ENCODE measurements at places on chromosomes 12 and 14.

GRCh38 chr14:91019673-91020072 is 40.8 kb downstream of the RPS6KA5 start:
- no peak for DNase-seq

- DNase-seq, result no peak
Measured at GRCh38 chr14:66141733-66142132, 344.4 kb upstream of the CCDC196 start.

GRCh38 chr14:20866963-20867362 is 24.2 kb upstream of the RNASE3 start:
- DNase-seq, result no peak

DNA sequence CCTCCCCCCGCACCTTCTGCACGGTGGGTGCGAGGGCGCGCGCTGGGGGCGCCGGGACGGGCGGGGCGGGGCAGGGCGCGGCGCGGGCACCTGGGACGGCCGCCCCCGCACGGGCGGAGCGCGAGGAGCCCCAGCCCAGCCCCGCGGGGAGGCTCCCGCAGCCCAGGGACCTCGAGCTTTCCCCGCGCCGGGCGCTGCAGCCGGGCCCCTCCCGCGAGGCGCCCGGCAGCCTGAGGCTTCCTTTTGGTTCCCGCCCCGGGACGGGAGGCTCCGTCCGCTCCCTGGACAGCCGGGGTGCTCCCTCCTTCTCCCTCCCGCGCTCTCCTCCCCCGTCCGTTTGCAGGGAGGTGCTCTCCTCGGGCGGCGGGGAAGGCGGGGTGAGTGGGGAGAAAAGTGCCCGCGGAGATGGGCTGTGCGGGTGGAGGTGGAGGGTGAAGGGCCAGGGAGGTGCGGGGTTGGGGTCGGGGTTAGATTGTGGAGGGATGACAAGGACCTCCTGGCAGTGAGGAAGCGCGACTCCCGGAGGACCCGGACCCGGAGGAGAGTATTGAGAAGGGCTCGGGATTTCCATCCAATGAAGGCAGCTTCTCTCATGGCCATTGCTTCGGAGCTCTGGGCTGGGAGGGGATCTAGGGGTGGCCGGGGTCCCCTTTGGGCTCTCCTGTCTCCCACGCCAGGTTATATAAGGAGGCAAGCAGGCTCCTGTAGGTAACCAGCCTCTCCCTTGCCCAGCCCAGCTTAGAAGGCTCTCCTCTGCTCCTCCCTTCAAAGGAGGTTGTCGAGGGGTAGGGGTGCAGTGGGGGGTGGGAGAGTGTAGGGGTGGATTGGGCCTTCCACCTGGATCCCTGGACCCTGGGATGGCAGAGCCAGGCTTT is 645 bp downstream of the JDP2 start:
- no peak for DNase-seq

GRCh38 chr12:30296486-30296885 is 399.2 kb downstream of the IPO8 start:
- DNase-seq, result no peak

- no peak for DNase-seq
Measured at GRCh38 chr12:21751517-21751916, 23.0 kb downstream of the KCNJ8 start.

DNA sequence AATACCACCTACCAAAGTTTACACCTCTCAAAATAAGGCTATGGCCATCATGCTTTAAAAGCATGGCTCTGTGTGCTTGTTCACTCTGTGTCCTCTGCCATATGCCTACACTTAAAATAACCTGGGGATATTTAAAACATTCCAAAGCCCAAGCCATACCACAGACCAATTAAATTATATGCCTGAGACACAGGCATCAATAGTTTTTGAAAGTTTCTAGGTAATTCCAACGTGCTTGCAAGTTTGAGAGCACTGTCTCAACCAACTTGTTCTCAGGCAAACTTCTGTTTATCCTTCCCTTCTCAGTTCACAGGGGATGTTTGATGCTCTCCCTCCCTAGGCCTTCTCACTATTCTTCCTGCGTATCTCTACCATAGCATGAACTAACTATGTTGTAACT is 3.4 kb upstream of the FRMD6 start:
- DNase-seq, result no peak

DNA sequence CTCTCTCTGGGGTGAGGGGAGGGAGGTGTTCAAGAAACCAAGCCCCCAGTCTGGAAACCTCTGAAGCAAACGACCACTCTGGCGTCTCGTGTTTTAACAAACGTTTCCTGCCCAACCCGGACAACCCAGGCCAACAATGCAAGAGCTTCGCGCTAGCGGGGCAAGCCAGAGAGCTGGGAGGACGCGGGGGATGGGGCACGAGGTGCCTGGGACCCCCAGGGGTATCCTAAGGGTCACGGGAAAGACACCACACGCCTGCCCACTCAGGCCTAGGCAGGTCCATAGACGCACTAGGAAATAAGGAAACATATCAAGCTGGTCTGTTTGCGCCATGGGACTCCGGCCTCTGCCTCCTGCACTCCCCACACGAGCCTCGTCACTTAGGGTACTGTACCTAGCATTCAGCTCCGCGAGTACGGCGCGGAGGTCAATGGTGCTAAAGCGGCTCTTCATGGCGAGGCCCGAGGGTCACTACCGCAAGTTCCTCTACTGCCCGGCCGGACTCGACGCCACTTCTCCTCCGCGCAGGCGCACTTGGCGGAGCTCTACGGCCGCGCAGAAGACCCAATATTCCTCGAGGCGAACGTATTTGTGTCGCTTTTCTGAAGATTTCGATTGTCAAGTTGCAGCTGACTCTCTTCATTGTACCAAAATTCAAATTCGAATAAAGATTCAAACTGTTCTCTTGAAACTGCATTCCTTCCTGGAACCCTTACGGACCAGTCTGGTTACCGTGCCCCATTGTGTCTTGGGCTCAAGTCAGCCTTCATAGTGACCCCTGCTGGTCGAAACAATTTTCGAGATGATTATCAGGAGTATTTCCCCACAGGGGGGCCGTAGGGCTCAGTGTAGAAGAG is at the start of gene NEMF:
TSS of gene NEMF (minus strand) at position 488 of the 857 bp plus-strand sequence. CDS start at position 453, 35 bp downstream.
- peak; percentile 96 for DNase-seq

- no peak for DNase-seq
Measured at GRCh38 chr12:64633940-64634337, 23.6 kb downstream of the RASSF3 start.

DNA sequence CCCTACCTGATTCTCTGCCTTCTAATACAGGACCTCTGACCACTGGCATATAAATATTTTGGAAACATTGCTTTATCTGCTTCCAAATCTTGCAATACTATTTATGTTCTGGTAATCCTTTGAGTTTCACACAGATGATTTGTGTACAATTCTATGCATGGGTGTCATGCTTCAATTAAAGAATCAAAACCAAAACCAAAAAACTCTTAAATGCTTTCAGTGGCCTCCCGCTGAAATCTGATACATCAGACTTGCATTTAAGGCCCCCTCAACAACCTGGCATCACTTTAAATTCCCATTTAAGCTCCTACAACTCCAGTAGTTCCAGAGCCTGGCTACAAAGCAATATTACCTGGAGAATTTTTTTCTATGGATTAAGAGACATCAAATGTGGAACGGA is 221.7 kb upstream of the NAV3 start:
- DNase-seq, result no peak

GRCh38 chr12:69447892-69448291 is 22.3 kb upstream of the FRS2 start:
- DNase-seq, result no peak

GRCh38 chr14:32565256-32565655 is 236.2 kb downstream of the AKAP6 start:
- no peak for DNase-seq

GRCh38 chr12:119181944-119182343 is 3.2 kb downstream of the HSPB8 start:
- no peak for DNase-seq

DNA sequence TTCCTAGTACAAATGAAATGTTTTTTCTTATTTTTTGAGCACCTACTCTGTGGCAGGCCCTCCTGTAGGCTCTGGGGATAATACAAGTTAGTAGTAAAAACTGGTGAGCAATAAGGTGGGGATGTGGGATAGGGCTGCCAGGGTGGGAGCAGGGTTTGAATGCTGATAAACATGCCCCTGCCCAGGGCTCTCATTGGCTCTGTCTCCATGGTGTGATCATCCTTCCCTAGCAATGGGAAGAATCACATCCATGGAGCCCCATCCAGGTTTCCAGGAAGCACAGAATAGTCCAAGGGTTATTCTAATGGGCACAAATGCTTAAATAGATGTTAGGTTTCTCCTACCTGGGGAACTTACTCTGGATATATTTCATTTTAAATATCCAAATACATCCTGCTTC is 45.5 kb downstream of the GIT2 start:
- DNase-seq, result no peak

- no peak for DNase-seq
Measured at GRCh38 chr14:104318558-104319490, 180.4 kb downstream of the KIF26A start.

Data from lower leg skin (tissue), 4 donors.